ENCODE measurements at places on chromosomes 2 and 18.
A peak's percentile ranks its signal among the peaks of the same experiment; 100 is the strongest.

- H3K4me3 ChIP-seq: no peak overlapping the region
- DNase-seq: no peak
- no peaks in the 10 kb centered on the region for H3K36me3 ChIP-seq
- no peak overlapping the region for H3K27ac ChIP-seq
- H3K27me3 ChIP-seq: peaks cover 2% of the 10 kb centered on the region
Measured at GRCh38 chr2:113309655-113310387, 31.1 kb upstream of the PAX8 start.

- H3K27me3 ChIP-seq: no peaks in the 10 kb centered on the region
- H3K36me3 ChIP-seq: no peaks in the 10 kb centered on the region
- peak; percentile 62 for DNase-seq
- H3K27ac ChIP-seq: no peak overlapping the region
Measured at GRCh38 chr2:109637749-109638570, 23.8 kb downstream of the SOWAHC start.

DNA sequence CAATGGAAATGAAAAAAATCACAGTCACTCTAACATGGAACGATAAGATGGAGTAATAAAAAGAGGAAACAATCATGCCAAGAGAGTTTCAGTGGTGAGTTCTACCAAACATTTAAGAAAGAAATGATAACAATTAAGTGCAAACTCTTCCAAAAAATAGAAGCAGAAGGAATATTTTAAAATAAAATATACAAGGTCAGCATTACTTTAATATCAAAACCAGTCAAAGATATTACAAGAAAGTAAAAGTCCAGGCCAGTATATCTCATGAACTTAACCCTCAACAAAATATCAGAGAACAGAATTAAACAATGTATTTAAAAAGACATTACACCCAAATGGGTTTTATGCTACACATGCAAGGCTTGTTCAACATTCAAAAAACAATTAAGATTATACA, 829.4 kb downstream of the TRIB2 start:
- DNase-seq: no peak
- no peaks in the 10 kb centered on the region for H3K36me3 ChIP-seq
- H3K4me3 ChIP-seq: no peak overlapping the region
- H3K27ac ChIP-seq: no peak overlapping the region
- H3K27me3 ChIP-seq: no peaks in the 10 kb centered on the region

DNA sequence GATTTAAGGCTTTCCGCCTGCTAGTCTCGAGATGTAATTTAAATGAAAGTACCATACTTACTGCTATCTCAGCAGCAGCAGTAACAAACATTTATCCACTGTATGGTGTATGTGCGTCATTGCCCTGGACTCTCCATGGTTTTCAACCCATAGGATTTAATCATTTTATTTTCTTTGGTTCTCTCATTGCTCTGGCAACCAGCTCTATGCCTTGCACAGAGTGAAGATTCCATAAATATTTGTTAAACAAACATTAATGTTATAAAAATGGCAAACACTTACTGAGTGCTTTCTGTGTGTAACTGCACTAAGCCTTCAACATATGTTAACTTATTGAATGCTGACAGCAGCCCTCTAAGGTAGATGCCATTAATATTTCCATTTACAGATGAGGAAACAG, 1.3 kb upstream of the LMAN1 start:
- no peak overlapping the region for H3K27ac ChIP-seq
- H3K36me3 ChIP-seq: peaks cover 2% of the 10 kb centered on the region
- H3K27me3 ChIP-seq: peaks cover 3% of the 10 kb centered on the region
- peak overlapping the region; percentile 91 for H3K4me3 ChIP-seq
- DNase-seq: no peak

GRCh38 chr2:134389381-134389780, 135.5 kb downstream of the MGAT5 start:
- H3K36me3 ChIP-seq: no peaks in the 10 kb centered on the region
- H3K27ac ChIP-seq: no peak overlapping the region
- no peaks in the 10 kb centered on the region for H3K27me3 ChIP-seq
- H3K4me3 ChIP-seq: no peak overlapping the region
- H3K4me1 ChIP-seq: no peaks in the 10 kb centered on the region

DNA sequence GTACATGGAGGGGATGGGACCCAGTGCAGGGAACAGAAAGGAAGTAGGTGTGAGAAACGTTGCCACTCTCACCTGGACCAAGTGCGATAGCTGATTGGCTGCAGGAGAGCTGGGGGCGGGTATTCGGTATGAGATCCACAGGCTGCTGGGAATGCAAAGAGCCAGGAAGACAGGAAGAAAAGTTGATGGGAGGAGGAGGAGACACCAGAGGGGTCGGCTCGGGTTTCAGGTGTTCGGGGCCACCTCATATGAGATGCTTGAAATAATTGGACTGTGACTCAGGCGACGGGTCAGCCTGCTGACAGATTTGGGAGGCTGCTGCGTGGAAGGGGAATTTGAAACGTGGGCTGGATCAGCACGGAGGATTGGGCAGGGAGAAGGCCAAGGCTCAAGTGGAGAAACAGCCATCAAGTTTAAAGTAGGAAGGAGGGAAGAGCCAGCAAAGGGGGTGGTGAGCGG, 65.1 kb downstream of the MRPS9 start:
- H3K4me3 ChIP-seq: no peak overlapping the region
- H3K4me1 ChIP-seq: no peaks in the 10 kb centered on the region
- no peak for DNase-seq
- no peaks in the 10 kb centered on the region for H3K27me3 ChIP-seq

- DNase-seq: no peak
- H3K27me3 ChIP-seq: no peaks in the 10 kb centered on the region
- H3K27ac ChIP-seq: no peak overlapping the region
- H3K36me3 ChIP-seq: no peaks in the 10 kb centered on the region
Measured at GRCh38 chr2:130389358-130389757, 33.5 kb downstream of the PTPN18 start.

DNA sequence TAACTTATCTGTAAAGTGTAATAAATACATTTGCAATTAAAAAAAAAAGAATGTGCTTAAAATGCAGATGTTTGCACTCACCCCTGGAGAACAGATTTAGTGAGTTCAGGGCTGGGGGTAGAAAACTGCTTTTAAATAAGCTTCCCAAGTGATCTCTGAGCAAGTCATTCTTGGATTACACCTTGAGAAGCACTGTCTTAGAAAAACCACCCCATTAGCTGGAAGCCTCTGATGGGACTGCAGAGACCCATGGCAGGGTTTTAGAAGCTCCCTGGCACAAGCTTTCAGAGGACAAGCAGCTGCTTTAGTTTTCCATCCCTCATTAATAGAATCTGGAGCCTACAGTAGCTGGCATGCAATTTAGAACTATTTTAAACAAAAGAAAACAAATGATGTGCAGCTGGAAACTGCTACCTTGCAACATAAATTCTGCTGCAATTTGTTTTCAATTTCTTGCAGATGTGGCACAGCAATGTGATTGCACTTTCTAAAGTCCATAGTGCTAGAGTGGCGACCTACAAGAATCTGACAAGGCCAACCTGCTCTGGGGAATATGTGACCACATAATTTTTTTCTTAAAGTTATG, 141.5 kb downstream of the CDC42EP3 start:
- H3K4me3 ChIP-seq: no peak overlapping the region
- H3K36me3 ChIP-seq: no peaks in the 10 kb centered on the region
- no peaks in the 10 kb centered on the region for H3K4me1 ChIP-seq
- no peak overlapping the region for H3K27ac ChIP-seq
- H3K27me3 ChIP-seq: peaks cover 5% of the 10 kb centered on the region

GRCh38 chr2:170714381-170715061, 616 bp upstream of the SP5 start:
- no peaks in the 10 kb centered on the region for H3K36me3 ChIP-seq
- H3K27ac ChIP-seq: no peak overlapping the region
- peaks cover 36% of the 10 kb centered on the region for H3K27me3 ChIP-seq
- peak overlapping the region; percentile 63 for H3K4me3 ChIP-seq
- H3K4me1 ChIP-seq: peaks cover 50% of the 10 kb centered on the region
- DNase-seq: no peak

GRCh38 chr2:23283-23682, 23.0 kb downstream of the FAM110C start:
- H3K27me3 ChIP-seq: no peaks in the 10 kb centered on the region
- H3K4me3 ChIP-seq: no peak overlapping the region
- peaks cover 20% of the 10 kb centered on the region for H3K4me1 ChIP-seq
- H3K27ac ChIP-seq: peak overlapping the region; percentile 55
- no peak for DNase-seq

- H3K36me3 ChIP-seq: no peaks in the 10 kb centered on the region
- no peak for DNase-seq
- H3K4me1 ChIP-seq: no peaks in the 10 kb centered on the region
- H3K27me3 ChIP-seq: peaks cover 6% of the 10 kb centered on the region
- no peak overlapping the region for H3K27ac ChIP-seq
- H3K4me3 ChIP-seq: no peak overlapping the region
Measured at GRCh38 chr18:9631814-9632496, 17.6 kb upstream of the PPP4R1 start.

DNA sequence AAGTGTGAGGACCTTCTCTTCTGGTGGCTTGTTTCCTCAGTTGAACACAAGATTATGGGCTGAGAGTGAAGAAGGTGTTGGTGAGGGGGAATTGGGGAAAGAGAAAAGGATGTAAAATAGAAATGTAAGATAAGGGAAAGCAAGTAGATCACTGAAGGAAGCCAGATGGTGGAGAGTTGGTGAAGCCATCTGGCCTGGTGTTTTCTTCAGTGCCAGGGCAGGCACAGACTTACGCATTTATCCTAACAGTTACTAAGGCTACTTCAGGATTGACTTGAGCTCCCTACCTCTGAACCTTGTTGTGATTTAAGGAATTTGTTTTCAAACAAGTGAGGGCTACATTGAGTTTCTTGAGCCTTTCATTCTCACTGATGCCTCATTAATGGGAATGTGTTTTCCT, 113.8 kb downstream of the GALNT1 start:
- no peaks in the 10 kb centered on the region for H3K27me3 ChIP-seq
- peaks cover 12% of the 10 kb centered on the region for H3K36me3 ChIP-seq

GRCh38 chr2:11676640-11677039, 6.6 kb upstream of the NTSR2 start:
- no peak overlapping the region for H3K4me3 ChIP-seq
- no peak for DNase-seq
- H3K27me3 ChIP-seq: peaks cover 3% of the 10 kb centered on the region
- no peaks in the 10 kb centered on the region for H3K36me3 ChIP-seq
- H3K27ac ChIP-seq: no peak overlapping the region

DNA sequence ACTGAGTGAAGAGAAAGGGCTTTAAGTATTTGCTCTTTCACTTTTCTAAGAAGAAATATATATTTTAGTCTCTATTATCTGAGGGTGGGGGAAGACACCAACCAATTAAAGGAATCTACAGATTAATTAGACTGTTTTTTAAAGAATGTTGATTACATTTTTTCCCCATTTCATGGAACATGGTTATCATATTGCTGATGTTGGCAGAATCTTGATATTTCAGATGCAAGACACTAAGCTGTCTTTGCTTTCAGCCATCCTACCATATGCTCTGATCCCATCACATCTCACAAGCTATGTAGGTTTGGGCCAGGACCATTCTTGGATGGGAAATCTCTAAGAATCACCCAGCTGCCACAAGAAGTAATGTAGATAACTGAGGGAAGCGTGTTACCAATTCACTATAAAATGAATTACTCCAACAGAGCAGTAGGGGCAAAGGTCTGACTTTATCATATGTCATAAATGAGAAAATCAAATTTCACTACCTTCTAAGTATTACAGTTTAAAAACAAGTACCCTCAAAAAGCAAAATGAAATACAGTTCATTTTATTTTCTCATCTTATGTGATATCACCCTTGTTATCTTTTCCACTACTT, 6.7 kb upstream of the TBR1 start:
- peaks cover 4% of the 10 kb centered on the region for H3K4me1 ChIP-seq
- H3K27me3 ChIP-seq: peaks cover 3% of the 10 kb centered on the region
- DNase-seq: no peak
- H3K27ac ChIP-seq: no peak overlapping the region
- H3K4me3 ChIP-seq: no peak overlapping the region
- peaks cover 4% of the 10 kb centered on the region for H3K36me3 ChIP-seq

DNA sequence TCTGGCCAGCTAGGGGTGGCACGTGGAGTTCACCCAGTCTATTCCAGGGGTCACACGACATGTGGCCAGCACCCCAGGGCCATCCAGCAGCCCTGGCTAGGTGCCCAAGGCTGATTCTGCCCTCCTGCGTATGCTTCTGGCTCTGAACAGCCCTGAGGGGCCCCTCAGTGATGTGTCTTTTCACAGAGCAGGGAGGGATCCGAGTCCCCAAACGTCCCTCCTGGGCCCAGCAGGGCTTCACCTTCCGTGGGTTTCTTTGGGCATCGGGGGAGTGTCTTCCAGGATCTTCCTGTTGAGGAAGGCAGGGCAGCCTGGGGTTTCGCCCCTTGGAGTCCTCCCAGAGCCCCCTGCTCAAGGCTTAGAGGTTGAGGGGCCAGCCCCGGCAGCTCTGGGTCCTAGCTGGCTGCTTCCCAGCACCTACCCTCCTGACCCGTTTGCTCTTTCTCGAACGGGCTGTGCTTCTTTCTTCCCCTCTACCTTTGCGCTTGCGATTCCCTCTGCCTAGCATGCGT, 165.9 kb downstream of the DYSF start:
- H3K27ac ChIP-seq: no peak overlapping the region
- DNase-seq: no peak
- H3K27me3 ChIP-seq: no peaks in the 10 kb centered on the region
- H3K4me1 ChIP-seq: no peaks in the 10 kb centered on the region

DNA sequence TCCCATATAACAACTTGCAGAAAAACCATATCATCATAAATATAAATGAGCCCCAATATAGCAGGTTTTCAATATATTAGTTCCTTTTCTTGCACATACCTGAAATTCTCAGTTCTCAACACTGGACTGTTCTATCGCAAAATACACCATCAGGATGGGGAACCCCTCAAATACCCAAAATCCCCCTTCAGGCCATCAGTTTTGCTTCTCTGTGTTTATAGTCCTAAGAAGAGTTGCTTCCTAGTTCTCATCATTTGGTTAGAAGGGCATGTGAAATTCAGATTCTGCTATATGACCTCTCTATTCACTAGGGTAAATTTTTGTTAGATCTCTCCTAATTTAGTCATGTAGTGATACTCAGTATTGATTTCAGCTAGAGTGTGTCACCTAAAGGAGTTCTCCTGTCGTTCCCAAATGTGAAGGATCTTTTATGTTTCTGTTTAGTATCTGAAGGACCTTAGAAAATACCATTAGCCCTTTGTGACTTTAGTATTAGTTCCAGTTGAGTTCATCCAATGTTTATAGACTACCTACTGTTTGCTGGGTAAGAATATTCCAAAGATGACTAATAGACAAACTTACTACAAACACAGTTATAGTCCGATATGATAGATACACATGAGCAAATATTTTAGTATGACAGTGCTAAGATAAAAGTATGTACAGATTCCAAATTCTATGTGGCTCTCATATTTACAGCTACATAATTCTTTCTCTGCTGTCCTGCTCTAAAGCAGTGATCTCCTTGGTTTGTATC, 115.8 kb downstream of the TTC27 start:
- no peak for DNase-seq
- H3K4me3 ChIP-seq: no peak overlapping the region
- no peaks in the 10 kb centered on the region for H3K27me3 ChIP-seq
- H3K4me1 ChIP-seq: no peaks in the 10 kb centered on the region
- no peak overlapping the region for H3K27ac ChIP-seq

DNA sequence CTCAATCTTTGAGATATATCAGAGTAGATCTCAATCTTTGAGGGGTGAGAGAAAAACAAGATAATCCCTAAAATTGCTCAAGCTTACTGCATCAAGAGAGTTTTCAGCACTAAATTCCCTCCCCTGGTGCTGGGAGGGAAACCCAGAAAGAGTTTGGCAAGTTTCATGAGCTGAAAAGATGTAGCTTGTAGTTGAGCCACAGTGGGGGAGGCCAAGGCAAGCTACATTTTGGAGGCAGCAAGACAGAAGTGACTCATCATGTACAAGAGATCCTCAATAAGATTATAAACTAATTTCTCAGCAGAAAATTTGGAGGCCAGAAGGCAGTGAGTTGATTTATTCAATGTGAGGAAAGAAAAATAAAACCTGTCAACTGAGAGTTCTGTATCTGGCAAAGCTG, 308.2 kb downstream of the PIEZO2 start:
- no peaks in the 10 kb centered on the region for H3K4me1 ChIP-seq
- no peaks in the 10 kb centered on the region for H3K27me3 ChIP-seq
- no peak overlapping the region for H3K27ac ChIP-seq
- DNase-seq: no peak
- no peaks in the 10 kb centered on the region for H3K36me3 ChIP-seq

Measured in CD4-positive, CD25-positive, alpha-beta regulatory T cell (primary cell).